ENCODE measurements at places on chromosomes 2 and 18.

- DNase-seq = no peak
Observed at GRCh38 chr18:45730832-45731575, 7.0 kb downstream of the SLC14A1 start.

- DNase-seq = no peak
Observed at GRCh38 chr2:160940271-160940670, 220.0 kb upstream of the TANK start.

GRCh38 chr2:45726188-45726587 lies 74.7 kb downstream of the PRKCE start:
- no peak for DNase-seq

GRCh38 chr2:144983107-144983506 lies 463.2 kb upstream of the ZEB2 start:
- no peak for DNase-seq

GRCh38 chr18:13915995-13916431 lies 677 bp upstream of the MC2R start:
- no peak for DNase-seq

DNA sequence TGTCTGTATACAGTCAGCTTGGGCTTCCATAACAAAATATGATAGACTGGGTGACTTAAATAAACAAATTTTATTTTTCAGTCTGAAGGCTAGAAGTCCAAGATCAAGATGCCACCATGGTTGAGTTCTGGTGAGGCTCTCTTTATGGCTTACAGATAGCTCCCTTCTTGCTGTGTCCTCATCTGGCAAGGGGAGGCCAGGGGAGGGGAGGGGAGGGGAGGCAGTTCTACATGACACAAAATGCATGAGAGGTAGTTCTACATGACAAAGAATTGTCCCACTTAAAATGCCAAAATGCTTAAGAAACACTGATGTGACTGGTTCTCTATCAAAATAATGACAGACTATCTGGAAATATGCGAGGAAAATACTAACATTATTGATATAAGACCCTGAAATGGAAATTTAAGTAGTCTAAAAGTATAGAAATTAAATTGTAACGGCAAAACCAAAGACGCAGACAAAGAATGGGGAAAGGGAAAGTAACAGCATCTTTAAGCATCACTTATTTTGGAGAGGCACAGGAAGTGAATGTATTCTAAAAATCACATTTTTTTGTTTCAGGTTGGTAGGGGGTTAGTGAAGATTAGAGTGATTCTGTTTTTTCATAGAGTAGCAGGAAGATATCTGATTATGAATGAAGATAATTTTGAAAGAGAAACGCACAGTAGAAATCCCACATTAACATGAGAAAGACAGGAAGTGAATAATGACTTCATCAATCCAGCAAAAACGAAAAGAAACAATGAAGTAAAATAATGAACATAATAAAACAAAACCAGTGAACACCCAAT lies 131.4 kb downstream of the STRN start:
- no peak for DNase-seq

DNA sequence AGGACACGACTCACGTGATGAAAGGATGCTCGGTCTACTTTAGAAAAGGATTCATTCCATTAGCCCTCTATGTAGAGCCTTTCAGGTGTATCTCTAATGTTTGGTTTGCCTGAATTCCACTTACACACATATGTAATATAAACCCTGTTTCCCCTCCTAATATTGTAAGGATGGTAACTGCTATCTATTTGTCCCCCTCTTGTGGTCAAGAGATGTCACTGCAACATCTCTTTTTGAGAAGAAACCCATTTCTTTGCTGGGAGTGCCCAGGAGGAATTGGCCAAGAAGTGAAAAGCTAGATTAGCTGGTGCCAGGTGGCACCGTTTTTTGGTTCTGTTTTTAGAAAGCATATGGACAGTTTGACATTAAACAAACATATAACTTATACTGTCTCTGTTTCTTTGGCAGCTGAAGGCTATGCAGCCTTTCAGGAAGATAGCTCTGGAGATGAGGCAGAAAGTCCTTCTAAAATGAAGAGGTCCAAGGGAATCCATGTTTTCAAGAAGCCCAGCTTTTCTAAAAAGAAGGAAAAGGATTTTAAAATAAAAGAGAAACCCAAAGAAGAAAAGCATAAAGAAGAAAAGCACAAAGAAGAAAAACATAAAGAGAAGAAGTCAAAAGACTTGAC lies 41.2 kb downstream of the RALBP1 start:
- DNase-seq = no peak

DNA sequence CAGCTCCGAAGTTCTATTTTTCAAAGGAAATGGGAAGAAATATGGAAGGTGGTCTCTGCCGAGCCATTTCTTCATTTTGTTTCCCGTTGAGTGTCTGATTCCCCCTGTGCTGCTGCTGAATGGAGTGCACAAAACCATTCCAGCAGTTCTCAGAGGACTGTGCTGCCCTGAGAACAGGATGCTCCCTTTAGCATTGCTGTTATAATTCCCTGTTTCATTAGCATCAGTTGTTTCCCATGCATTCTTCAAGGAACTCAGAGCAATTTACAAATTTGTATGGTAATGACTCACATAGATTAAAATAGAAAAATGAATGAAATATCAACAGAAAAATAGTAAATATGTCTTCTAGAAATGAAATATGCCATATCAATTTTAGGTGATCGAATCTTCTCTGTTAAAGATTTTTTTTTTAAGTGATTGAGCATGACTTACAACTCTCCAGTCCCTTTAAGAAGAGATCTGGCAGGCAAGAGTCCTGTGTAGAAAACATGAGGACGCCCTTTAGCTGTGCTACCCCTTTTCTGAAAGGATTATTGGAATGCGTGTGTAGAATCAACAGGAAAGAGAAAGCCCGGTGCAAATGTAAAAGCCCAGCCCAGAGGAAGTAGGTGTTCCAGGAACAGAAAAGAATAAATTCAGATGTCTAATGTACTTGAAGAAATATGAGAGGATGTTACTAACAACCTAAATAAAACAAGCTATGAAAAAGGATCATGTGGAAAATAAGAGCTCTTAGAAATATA lies 118.5 kb downstream of the ATP9B start:
- no peak for DNase-seq

Data from stimulated activated CD4-positive, alpha-beta T cell treated with anti-CD3 and anti-CD28 coated beads, Interleukin-15, amount 100 ng/mL, for 1 hour (primary cell).